Stimulated activated CD4-positive, alpha-beta T cell treated with anti-CD3 and anti-CD28 coated beads, Interleukin-15, amount 100 ng/mL, for 48 hours (primary cell): ENCODE measurements at places on chromosomes 5 and 9.

GRCh38 chr5:30438785-30439184 is 754.7 kb upstream of the CDH6 start:
- DNase-seq: no peak

GRCh38 chr5:103290846-103291245 is 32.3 kb downstream of the MACIR start:
- DNase-seq: no peak

DNA sequence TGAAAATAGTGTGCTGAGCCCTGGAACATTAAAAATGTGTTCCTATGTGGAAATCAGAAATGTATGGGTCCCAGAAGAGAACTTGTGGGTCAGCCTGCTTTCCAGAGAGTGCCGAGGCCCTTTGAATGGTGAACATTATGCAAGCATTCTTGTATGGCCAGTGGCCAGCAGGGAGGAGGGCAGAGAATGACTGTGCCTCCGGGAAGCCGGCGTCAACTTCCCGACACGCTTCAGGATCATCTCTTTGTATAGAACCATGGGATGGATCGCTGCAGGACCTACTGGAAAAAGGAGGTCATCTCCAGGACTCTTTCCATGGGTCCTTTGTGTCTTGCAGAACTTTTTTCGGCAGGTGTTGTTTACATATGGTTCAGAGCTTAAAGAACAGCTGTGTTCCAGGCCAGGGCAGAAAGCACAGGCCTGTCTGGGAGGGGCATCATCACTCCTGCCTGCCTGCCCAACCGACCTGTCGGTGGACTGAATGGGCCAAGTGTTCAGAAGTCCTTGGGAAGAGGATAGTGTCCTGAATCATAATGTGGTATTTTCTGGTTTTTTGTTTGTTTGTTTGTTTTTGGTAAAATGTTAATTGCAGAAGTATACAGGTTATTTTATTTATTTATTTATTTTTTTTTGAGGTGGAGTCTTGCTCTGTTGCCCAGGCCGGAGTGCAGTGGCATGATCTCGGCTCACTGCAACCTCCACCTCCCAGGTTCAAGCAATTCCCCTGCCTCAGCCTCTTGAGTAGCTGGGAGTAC is 9.0 kb downstream of the PRRC2B start:
- DNase-seq: no peak

GRCh38 chr9:32351845-32352244 is 32.6 kb upstream of the ACO1 start:
- no peak for DNase-seq

DNA sequence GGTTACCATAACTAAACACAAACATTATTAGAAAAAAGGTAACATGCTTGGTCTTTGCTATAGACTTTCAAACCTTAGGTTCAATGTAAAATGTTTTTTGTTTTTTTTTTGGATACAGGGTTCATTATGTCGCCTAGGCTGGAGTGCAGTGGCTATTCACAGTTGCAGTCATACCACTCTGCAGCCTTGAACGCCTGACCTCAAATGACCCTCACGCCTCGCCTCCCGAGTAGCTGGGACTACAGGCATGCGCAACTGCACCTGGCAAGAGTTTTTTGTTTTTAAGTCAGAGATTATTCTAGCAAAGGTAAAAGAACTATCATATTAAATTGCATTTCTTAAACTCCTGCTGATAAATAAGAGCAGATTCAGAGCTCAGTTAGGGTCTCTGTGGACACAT is 55.1 kb upstream of the NR5A1 start:
- DNase-seq: no peak

DNA sequence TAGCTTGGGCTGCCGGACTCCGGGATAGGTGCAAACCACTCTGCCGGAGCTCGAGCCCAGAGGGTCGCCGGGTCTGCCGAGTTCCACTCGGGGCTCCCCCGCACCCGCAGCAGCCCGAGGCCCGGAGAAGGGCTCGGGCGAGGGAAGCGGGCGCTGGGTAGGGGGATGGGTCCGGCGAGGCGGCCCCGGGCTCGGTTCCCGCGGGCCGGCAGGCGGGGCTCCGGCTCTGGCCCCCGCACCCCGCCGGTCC is 507 bp downstream of the RICTOR start:
- DNase-seq: no peak

GRCh38 chr9:115333277-115334070 is 215.5 kb upstream of the TNC start:
- no peak for DNase-seq

GRCh38 chr5:104843822-104844221 is 1281.2 kb upstream of the NUDT12 start:
- DNase-seq: no peak

- DNase-seq: no peak
Measured at GRCh38 chr9:95419444-95419843, 97.3 kb downstream of the PTCH1 start.

DNA sequence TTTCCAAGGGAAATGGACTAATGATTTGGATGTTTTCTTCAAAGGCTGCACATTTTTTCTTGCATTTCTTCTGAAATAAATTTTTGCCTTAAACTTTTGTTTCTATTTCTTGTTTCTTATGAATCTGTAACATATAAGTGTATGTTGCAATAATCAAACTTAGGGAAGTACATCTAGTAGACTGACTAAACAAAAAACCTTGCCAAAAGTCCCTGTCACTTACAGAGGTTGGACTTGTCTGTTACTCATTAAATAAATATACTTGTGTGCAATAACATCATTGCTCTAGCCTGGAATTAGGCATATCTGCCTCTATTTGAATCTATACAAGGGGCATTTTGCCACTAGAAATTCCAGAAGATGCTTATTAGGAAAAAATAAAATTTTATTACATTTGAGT is 56.6 kb downstream of the C6 start:
- DNase-seq: no peak

- DNase-seq: no peak
Measured at GRCh38 chr9:90799271-90799852, 2.3 kb upstream of the SYK start.

DNA sequence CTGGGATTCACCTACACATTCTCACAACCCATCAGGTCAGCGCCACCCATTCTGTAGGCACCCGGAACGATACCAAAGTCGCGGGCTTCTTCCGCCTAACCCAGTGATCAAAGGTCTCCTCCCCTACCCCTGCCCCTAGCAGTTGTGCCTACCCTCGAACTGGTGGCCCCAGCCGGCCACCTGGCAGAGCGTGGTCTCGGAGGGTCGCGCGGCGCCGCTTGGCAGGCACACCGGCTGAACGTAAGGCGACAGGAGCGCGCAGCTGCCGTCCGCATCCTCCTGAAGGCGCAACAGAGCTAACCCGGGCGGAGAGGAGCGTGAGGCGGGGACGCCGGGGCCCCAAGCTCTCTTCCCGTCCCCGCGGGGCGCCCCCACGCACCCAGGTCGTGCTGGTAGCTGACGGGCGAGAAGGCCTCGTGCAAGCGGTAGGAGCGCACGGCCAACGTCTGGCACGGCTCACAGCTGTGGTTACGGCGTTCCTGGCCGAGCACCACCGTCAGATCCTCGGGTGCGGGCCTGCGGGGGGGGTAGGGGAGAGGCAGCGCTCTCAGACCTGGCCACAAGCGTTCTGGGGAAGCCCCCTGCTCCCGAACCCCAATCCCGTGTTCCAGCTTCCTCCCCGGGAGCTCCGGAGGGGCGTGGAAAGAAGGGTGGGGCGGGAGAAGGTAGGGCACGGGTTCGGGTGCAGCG is 2.8 kb upstream of the PFN3 start:
- DNase-seq: peak; percentile 36

GRCh38 chr5:68110264-68110663 is 105.3 kb upstream of the PIK3R1 start:
- no peak for DNase-seq

GRCh38 chr5:34652466-34652865 is 3.7 kb upstream of the RAI14 start:
- no peak for DNase-seq

- no peak for DNase-seq
Measured at GRCh38 chr9:113808391-113809358, 67.4 kb upstream of the ZNF618 start.

DNA sequence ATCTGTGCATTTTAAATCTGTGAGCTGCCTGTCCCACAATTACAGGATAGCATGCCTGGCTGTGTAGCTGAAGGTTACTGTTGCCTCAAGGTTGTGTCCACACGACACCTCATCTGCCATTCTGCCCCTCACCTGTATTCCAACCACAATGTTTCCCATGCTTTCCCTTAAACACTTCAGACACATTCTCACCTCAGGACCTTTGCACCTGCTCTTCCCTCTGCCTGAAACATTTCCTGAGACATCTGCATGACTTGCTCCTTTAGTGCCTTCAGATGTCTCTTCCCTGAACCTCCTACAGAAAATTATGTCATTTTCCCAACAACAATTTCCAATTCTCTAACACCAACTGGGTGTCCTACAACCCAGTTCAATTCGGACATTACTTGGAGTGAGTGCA is 120.4 kb downstream of the ZNF608 start:
- DNase-seq: no peak

GRCh38 chr5:113965225-113965624 is 396.6 kb upstream of the KCNN2 start:
- DNase-seq: no peak

GRCh38 chr5:61651195-61651594 is 319.1 kb downstream of the ZSWIM6 start:
- DNase-seq: no peak

DNA sequence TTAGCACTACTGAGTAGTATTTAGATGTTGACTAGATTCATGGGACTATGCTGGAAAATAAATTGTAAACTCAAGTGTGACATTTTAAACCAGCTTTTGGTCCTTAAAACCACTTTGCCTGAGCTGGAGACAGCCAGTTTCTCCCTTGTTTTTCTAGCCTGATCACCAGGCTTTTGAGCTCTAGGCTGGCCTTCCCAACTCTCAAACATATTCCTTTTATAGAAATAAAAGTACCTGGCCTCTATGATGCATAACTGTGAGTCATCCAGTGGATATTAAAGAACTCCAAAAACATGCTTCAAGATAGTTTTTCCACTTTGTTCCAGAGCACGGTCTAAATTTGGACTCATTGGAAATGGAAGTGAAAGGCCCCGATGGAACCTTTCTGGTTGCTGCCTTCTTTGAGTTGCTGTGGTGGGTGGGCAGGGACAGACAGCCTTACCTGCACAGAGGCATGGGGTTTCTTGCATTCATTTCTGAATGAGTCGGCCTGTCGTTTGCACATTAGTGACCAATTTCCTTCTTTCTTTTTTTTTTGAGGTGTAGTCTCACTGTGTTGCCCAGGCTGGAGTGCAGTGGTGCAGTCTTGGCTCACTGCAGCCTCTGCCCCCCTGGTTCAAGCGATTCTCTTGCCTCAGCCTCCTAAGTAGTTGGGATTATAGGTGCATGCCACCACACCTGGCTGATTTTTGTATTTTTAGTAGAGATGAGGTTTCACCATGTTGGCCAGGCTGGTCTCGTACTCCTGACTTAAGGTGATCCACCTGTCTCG is 43.1 kb downstream of the TRIO start:
- no peak for DNase-seq

DNA sequence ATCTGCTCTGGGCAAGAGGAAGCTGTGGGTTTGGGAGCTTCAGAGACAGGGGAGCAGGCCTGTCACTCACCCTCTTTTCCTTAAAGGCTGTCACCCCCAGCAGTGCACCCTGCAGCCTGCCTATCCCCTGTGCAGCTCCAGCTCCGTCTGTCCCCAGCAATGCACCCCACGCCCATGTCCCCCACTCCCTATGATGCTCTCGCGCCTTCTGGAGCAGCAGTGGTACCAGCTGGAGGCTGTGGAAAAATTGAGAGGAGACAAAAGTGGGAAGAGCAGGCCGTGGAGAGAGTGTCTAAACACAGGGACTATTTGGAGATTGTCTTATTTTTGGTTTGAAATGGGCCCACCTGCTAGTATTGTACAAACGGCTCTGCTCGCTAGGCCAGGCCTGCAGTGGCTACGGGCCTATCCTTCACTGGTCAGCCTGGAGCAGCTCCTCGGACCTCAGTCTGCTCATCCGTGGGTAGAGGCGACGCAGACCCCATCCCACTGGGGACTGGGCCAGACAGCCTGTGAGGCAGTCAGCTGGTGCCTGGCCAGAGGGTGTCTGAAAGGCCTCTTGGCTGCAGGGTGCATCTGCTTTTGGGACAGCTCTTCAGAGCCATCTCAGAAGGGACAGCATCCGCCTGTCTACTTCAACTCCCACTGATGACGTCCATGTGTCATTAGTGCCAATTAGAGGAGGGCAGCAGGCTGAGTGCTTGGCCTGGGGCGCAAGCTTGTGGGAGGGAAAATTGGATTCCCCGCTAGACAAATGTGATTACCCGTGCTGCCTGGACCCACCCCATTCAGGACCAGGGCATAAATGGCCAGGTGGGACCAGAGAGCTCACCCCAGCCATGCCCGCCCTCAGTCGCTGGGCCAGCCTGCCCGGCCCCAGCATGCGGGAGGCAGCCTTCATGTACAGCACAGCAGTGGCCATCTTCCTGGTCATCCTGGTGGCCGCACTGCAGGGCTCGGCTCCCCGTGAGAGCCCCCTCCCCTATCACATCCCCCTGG is at the start of gene DBH:
TSS of gene DBH (plus strand) at position 831 of the 999 bp plus-strand sequence. CDS start at position 840, 9 bp downstream.
- DNase-seq: no peak

- DNase-seq: no peak
Measured at GRCh38 chr9:35748858-35749514, at the start of the genes GBA2 and RGP1. TSS of gene GBA2 (minus strand) at chr9:35749228. CDS start at chr9:35748704, 524 bp downstream. TSS of gene RGP1 (plus strand) at chr9:35749287. CDS start at chr9:35749756, 469 bp downstream.

- DNase-seq: no peak
Measured at GRCh38 chr5:65171645-65172044, 310.1 kb downstream of the ADAMTS6 start.

- DNase-seq: no peak
Measured at GRCh38 chr5:175025077-175025476, 300.7 kb downstream of the MSX2 start.

- DNase-seq: no peak
Measured at GRCh38 chr9:127887792-127888191, 10.3 kb upstream of the AK1 start.

DNA sequence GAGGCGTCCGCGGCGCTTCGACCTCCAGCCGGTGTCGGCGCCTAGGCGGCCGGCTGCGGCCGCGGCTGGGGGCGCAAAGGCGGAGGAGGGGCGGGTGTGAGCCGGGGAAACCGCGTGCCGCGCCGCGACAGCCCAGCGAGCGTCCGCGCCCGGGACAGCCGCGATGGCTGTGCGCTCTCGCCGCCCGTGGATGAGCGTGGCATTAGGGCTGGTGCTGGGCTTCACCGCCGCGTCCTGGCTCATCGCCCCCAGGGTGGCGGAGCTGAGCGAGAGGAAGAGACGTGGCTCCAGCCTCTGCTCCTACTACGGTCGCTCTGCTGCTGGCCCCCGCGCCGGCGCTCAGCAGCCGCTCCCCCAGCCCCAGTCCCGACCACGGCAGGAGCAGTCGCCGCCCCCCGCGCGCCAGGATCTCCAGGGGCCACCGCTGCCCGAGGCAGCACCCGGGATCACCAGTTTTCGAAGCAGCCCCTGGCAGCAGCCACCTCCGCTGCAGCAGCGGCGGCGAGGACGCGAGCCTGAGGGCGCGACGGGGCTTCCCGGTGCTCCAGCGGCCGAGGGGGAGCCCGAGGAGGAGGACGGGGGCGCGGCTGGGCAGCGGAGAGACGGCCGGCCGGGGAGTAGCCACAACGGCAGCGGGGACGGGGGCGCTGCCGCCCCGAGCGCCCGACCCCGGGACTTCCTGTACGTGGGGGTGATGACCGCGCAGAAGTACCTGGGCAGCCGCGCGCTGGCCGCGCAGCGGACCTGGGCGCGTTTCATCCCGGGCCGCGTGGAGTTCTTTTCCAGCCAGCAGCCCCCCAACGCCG is 605 bp downstream of the CHSY3 start:
- no peak for DNase-seq
